ENCODE measurements at places on chromosomes 3 and 15. TPM values are rescaled to one million over a fixed set of nuclear protein-coding genes. Genes with fewer than 3 reads are reported as not detected.

SAMMSON gene
- total RNA-seq, result not detected

DNA sequence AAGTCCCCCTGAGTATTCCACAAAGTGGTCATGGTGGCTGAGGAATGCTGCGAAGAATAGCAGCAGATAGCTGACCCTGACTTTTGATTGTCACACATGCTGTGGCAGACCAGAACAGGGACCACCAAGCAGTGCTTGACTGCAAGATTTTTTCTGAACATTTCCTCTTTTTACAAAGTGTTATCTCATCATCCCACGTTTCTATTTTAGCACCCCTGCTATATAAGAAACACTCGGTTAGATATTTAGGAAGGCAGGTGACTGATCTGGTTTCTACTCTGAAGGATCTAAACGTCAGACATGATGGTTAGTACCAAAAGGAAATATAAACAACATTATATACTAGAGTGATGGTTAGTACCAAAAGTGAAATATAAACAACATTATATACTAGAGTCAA is 9.1 kb downstream of the SLC25A26 start:
- DNase-seq, result no peak

- no peak for DNase-seq
Measured at GRCh38 chr15:40037721-40038120, 1.3 kb downstream of the SRP14 start.

DNA sequence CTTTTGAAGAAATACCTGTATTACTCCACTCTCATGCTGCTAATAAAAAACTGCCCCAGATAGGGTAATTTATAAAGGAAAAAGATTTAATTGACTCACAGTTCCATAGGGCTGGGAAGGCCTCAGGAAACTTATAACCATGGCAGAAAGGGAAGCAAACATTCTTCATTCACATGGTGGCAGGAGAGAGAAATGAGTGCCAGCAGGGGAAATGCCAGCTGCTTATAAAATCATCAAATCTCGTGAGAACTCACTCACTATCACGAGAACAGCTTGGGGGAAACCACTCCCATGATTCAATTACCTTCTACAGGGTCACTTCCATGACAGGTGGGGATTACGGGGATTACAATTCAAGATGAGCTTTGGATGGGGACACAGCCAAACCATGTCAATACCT is 18.7 kb downstream of the MFSD1 start:
- DNase-seq, result no peak

DNA sequence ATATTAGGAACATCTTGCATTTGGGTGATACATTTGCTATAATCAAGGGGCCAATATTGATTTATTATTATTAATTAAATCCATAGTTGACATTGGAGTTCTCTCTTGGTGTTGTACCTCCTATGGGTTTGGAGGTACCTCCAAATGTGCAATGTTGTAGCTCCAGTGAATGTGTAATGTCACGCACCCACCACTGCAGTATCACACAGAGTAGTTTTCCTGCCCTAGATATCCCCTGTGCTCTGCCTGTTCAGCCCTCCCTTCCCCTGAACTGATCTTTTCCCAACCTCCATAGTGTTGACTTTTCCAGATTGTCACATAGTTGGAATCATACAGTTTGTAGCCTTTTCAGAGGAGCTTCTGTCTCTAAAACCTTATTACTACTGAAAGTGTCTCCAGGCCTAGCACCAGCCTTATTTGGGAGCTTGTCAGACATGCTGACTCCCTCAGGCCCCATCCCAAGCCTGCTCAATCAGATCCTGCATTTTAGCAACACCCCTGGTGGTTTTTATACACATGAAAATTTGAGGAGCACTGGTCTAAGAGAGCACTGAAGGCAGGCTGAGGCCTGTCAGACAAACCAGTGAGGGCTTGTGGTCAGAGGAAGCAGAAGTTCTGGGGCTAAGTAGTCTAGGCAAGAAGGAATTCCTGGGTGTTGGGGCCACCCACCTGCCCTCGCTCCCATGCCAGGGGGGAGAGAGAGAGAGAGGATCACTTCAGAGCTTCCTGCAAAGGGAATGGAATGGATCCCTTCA is 73.4 kb downstream of the SLC6A11 start:
- no peak for DNase-seq

Data from left ventricle myocardium superior (tissue), 1 donor.